GOT3 (cell line): ENCODE measurements at places on chromosomes 6 and 20.

DNA sequence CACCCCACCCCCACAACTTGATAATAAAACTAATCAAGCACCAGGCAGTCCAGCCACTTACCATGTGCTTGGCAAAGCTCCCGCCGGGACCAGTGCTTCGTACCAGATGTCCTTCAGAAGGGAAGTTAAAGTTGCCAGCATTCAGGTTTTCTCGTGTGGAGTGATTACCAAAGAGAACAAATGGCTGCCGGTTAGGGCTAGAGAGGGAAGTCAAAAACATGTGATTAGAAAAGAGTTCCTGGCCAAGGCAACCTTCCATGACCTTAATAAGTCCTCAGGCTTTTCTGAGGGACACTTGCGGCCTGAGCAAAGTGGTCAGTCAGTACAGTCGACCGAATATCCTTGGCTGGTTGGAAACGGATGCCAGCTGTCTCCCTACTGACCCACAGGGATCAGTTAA lies 67.0 kb downstream of the DNAAF9 start:
- DNase-seq, result no peak

- DNase-seq, result no peak
These were observed 61.2 kb downstream of the VAPB start for GRCh38 chr20:58450254-58450653.

DNA sequence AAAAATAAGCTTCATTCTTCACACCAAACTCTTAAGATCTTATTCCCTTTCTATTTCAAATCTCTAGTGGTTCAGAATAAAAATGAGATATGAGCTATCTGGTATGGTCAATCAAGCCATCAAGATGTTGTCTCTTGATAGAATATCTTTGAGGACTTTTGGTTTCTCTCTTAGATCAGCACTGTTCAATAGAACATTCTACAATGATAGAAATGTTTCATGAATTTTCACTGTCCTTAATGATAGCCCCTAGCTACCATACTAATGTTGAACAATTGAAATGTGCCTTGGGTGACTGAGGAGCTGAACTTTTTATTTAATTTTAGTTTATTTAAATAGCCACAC lies 24.1 kb upstream of the HINT3 start:
- DNase-seq, result no peak

DNA sequence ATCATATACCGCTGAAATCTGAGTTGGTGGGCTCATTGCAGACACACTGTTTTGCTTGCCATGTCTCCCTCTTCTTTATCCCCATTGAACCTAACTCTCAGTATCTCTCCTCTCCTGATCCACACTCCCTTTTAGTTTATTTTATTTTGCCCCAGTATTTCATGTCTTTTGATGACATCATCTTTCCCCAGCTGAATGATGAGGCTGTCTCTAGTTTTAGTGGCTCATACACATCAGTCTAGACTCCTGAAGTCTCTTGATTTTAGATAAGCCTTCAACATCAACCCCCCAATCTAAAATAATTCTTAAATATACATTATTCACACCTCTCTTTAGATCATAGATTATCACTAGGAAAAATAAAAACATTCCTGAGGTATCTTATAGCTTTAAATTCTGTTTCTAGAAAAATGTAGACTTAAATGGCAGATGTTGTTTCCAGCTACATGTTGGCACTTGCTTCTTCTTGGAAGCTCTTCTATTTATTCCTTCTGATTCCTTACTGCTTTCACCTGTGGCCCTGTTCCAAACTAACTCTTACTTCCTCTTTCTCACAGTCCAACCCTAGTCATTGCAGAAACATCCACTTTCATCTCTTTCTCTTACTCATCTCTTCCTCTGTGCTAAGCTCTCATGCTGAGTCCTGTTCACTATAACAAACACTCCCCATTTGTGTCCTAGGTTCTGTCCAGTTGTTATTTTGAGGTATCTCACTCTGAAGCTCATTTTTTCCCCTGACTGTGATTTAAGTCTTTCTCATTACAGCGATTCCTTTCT lies 191.9 kb upstream of the SLC35B3 start:
- DNase-seq, result no peak

DNA sequence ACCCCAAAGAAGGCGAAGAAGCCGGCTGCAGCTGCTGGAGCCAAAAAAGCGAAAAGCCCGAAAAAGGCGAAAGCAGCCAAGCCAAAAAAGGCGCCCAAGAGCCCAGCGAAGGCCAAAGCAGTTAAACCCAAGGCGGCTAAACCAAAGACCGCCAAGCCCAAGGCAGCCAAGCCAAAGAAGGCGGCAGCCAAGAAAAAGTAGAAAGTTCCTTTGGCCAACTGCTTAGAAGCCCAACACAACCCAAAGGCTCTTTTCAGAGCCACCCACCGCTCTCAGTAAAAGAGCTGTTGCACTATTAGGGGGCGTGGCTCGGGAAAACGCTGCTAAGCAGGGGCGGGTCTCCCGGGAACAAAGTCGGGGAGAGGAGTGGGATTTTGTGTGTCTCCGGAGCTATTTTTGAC lies 69.6 kb downstream of the HFE start:
- no peak for DNase-seq

- no peak for DNase-seq
These were observed 159.1 kb upstream of the TOP1 start for GRCh38 chr20:40869218-40870147.

GRCh38 chr6:68637071-68637470 lies 2.0 kb downstream of the ADGRB3 start:
- DNase-seq, result no peak

DNA sequence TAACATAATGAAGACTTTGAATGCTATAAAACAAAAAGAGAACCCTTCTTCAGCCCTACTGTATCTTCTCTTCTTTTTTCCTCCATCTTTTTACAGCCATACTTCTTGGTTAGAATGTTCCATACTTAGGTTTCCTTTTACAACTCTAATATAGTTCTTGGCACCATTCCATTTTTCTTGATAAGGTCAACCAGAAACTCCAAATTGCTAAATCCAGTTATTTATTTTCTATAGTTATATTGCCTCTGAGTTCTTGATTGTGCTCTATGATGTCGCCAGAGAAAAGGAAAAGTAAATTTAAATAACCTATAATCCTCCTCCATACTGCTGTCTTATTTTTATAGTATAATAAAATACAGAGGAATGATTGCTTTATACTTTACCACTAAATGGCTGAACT lies 26.7 kb upstream of the COL10A1 start:
- no peak for DNase-seq

DNA sequence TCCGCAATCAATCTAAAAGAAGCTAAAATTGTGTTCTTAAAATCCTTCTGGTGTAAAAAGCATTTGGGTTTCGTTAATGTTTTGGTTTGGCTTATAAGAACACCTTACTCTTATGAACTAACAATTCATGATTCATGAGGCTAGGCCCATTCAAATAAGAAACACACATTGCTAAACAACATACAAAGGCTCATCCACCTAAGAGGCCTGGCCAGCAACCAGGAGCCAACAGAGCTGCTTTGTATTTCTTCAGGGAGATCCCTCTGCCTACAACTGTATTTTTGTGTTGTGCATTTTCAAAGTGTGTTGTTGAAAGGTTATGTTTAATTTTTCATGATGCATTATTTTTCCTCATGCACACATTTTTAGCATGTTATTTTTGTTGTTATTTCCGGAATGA lies 98.6 kb downstream of the PTPRK start:
- no peak for DNase-seq

- no peak for DNase-seq
These were observed 32.4 kb upstream of the FAM184A start for GRCh38 chr6:119110601-119111548.

GRCh38 chr6:112337209-112337638 lies 9.9 kb upstream of the RFPL4B start:
- DNase-seq, result peak; percentile 20

DNA sequence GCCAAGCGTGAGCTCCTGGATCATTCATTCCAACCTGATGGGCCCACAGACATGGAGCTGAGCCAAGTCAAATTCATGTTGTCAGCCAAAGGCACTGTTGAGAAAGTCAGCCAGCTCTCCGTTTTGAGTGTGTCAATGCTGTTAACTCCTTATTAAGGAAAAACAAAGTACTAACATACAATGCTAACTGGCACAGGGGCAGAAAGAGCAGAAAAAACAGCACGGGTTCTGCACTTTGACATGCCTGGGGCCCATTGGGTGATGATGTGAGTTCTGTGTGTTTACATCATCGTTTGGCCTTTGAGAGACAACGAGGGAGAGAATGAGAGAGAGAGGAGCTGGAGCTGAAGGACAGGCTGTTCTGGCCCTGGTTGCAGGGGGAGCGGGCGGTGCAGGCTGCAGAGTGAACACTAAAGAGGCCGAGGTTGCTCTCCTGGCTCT lies 85.9 kb downstream of the SMOC2 start:
- no peak for DNase-seq

DNA sequence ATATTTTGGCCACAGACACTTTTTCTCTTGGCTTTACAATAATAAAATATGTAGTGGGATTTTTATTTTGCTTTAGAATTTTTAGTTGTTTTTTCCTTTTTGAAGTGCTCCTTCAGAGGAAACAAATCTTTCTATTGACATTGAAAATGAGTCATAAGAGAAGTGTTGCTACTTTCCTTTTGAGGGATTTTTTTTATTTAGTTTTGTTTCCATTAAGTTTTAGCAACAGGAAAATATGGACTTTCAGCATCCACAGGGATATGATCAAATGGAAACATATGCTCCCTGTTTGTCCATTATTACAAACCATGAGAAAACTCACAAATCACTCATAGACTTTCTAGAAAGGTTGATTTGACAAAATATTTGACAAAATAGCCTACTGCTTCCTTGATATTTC lies 65.3 kb upstream of the BMP2 start:
- no peak for DNase-seq

- DNase-seq, result no peak
These were observed 188.0 kb downstream of the DLL1 start for GRCh38 chr6:170102582-170103481.

DNA sequence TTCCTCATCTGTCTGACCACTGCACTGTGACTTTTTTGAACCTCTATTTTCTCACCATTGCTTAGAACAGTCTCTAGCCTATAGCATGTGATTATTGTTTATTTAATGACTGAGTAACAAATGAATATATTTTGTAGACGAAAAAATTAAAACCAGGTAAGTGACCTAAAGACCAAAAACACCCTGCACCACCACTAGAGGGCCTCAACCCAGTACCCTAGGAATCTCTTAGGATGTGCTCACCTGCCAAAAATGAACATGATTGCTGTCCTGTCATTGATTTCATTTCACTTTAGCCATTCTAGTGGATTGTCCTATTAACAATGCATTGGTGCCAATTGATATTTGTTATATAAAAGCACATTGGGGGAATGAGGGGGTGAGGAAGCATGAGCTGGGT lies 199.1 kb downstream of the COL9A1 start:
- DNase-seq, result no peak

- no peak for DNase-seq
These were observed 15.9 kb downstream of the HLA-DOA start for GRCh38 chr6:32993363-32993973.

DNA sequence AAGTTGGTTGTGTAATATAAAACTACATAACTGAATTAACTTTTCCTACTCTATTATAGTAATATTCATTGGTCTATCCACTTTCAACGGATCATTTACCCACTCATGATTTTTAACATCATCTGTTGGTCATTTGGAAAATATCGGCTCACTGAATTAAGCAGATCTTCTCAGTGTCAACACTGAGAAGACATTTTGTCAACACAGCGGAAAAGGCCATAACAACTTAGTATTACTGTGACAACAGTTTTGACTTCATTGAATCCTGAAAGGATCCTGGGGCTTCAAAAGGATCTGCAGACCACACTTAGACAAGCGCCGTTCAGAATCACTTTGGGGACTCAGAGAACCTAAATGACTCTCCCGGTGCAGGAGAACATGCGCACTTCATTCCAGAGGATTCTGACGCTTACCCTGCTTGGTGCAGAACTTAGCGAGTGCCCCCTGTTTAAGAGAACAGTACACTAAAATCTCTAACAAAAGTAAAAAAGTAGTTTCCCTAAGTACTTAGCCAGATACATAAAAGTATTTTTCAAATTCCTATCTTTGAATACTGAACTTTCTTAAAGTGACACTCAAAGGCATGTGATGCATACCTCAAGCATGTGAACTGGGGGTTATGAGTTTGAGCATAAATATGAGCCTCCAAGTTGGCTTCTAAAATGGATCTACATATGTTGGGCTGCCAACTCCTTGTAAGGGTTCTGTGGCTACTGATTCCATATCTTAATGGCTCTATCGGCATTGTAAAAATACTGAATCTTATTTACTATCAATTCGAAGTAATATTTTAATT lies 4.0 kb downstream of the ZBTB2 start:
- no peak for DNase-seq

DNA sequence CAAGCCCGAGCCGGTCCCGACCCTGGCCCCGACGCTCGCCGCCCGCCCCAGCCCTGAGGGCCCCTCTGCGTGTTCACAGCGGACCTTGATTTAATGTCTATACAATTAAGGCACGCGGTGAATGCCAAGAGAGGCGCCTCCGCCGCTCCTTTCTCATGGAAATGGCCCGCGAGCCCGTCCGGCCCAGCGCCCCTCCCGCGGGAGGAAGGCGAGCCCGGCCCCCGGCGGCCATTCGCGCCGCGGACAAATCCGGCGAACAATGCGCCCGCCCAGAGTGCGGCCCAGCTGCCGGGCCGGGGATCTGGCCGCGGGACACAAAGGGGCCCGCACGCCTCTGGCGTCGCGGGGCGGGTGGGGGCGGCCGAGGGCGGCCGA lies 37.5 kb downstream of the YTHDF1 start:
- DNase-seq, result no peak

- no peak for DNase-seq
These were observed 51.6 kb upstream of the DACT2 start for GRCh38 chr6:168371185-168371584.

DNA sequence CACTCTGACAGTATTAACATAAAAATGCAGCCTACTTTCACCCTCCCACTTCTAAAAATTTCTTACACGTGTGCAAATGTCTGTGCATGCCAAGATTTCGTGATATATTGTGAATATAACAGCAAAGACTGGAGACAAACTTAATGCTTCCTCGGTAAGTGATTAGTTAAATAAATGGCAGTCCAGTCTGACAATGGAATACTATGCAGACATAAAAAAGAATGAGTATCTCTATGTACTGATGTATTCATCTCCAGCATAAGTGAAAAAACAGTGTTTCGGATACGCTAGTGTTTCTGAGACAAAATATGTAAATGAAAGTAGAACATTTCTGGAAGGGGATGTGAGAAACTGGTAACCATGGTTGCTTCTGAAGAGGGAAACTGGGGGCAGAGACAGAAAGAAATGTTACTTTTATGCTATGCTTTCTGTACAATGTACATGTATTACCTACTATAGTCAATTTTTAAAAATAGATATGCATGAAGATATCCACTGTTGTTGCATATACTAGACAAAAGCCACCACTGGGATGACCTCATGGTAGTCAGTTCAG lies 7.0 kb downstream of the SLC22A23 start:
- DNase-seq, result no peak

- no peak for DNase-seq
These were observed 97.1 kb upstream of the PLCB4 start for GRCh38 chr20:8971669-8972316.

- no peak for DNase-seq
These were observed 401.8 kb downstream of the PREX1 start for GRCh38 chr20:48425817-48426612.

DNA sequence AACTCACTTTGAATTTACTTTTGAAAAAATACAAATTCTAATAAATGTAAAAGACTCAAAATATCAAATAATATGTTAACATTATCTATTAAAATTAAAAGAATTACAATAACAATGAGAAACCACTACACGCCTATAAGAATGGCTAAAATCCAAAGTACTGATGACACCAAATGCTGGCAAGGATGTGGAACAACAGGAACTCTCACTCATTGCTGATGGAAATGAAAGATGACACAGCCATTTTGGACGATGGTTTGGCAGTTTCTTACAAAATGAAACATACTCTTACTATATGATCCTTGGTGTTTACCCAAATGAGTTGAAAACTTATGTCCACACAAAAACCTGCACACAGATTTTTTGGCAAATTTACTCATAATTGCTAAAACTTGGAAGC lies 15.6 kb upstream of the STX11 start:
- DNase-seq, result no peak
